AG08395 (cell line): ENCODE measurements at places on chromosomes 7 and 10.
A peak's percentile ranks its signal among the peaks of the same experiment; 100 is the strongest.

GRCh38 chr7:73717025-73717807, 2.3 kb downstream of the STX1A start:
- no peak for DNase-seq

DNA sequence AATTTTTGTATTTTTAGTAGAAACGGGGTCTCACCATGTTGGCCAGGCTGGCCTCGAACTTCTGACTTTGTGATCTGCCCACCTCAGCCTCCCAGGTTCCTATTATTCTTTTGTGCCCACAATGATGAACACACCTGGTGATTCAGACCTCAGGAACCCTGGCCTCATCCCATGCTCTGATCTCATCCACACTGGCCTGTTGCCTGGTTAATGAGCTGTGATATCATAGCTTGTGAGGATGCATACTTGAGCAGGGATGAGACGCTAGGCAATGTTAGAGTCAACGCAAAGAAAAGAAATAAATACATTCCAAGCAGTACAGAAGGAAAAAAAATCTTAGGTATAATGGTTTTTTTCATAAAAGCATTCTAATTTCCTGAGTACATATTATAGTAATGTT, 82.4 kb upstream of the RNF32 start:
- peak; percentile 3 for DNase-seq

GRCh38 chr7:110388457-110388856, 702.5 kb upstream of the LRRN3 start:
- no peak for DNase-seq

- DNase-seq: no peak
These were observed 5.7 kb downstream of the TNS3 start for GRCh38 chr7:47576031-47576865.

DNA sequence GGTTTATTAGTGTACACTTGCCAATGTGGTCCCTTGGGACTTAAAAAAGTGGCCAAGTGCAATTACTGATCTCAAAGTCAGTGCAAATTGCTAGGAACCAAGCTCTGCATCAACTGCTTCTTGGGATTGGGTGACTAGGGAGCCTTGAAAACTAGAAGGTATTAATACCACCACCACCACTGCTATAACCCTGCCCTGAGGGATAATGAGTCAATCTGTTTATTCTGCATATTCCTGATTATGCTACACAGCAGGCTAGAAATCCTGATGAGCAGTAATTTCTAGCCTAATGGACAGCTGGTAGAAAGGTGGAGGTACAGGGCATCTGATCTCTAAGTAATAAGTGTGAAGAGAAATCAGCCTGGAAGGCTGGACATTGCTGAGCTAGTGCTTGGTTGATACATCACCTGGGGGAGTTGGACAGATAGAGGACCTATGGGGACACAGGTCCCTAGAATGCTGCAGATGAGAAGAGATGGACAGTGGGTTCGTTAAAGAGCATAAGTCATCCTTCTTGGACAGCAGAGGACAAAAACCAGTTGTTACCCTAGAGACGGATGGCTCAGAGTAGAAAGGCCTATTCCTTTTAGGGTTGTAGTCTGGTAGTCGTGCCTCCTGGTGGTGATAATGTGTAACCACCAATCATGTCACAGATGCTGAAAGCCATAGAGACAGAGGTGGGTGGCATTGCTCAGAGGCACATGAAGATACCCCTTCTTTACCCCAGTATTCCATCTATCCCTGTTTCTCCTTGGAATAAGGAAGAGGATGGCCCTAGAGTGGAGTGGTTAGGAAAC, 554.8 kb downstream of the SORCS1 start:
- no peak for DNase-seq
